ENCODE measurements at places on chromosomes 12 and 14. TPM values are rescaled to one million over a fixed set of nuclear protein-coding genes. Genes with fewer than 3 reads are reported as not detected.

GRCh38 chr12:120138366-120138765 lies 21.8 kb upstream of the RAB35 start:
- peaks cover 41% of the 10 kb centered on the region for H3K36me3 ChIP-seq
- no peak for DNase-seq
- no peak overlapping the region for H3K4me3 ChIP-seq
- no peak overlapping the region for H3K27ac ChIP-seq
- H3K27me3 ChIP-seq = no peaks in the 10 kb centered on the region
- H3K4me1 ChIP-seq = no peaks in the 10 kb centered on the region

DNA sequence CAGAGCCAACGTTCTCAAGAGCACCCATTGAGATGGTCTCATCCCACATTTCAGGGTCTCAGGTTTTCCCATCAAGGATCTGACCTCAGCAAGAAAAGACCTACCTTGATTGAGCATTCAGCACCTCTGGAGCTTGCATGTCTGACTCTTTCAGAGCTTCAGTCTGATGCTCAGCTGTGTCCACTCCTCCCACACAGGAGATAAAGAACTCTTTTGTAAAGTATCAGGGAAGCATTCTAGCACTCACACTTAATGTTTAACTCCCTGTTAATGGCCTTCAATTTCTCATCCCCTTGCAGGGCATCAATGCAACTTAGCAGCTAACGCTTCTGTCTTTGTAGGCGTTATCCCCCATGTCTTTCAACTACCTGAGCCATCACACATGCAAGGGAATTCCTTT lies 124.1 kb downstream of the GALC start:
- H3K27ac ChIP-seq = no peak overlapping the region
- H3K4me3 ChIP-seq = no peak overlapping the region
- no peaks in the 10 kb centered on the region for H3K36me3 ChIP-seq
- H3K4me1 ChIP-seq = peaks cover 13% of the 10 kb centered on the region
- DNase-seq = no peak

DNA sequence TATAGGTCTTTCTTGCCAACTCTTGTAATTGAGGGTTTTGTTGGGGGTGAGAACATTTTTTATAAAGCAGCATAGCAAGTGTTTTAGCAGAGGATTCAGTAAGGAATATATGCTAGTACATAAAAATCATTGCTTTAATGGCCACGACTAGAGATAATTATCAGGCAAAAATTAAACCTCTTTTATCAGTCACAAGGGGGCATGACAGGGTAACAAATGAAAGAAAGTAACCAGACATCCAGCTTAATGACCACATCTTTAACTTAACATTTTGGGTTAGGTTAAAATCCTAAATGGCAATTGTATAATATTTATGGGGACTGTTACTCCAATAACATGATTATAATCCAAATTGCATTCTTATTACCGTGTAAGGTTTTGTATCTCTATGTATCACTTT lies 119.6 kb downstream of the LRRIQ1 start:
- no peak overlapping the region for H3K27ac ChIP-seq
- H3K27me3 ChIP-seq = no peaks in the 10 kb centered on the region
- DNase-seq = no peak
- no peak overlapping the region for H3K4me3 ChIP-seq

DNA sequence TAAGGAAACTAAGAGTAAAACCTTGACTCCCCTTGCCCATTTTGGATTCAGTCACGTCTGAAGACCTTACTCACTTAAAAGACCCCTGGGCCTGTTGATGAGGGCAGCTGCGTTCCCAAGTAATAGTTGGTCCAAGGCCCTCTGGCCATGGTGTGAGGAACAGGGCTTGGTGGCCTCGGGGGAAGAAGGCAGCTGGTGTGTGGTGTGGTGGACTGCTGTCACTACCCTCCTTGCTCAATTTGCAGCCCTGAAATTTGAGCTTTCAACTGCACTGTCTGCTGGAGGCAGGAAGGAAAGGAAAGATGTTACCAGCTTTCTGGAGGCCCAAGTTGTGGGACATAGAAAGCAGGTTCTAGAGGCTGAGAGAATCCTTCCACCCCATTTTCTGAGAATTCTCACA lies 128.2 kb downstream of the SLC38A6 start:
- H3K4me3 ChIP-seq = no peak overlapping the region
- no peak overlapping the region for H3K27ac ChIP-seq
- no peaks in the 10 kb centered on the region for H3K36me3 ChIP-seq
- peaks cover 1% of the 10 kb centered on the region for H3K27me3 ChIP-seq
- no peak for DNase-seq

DNA sequence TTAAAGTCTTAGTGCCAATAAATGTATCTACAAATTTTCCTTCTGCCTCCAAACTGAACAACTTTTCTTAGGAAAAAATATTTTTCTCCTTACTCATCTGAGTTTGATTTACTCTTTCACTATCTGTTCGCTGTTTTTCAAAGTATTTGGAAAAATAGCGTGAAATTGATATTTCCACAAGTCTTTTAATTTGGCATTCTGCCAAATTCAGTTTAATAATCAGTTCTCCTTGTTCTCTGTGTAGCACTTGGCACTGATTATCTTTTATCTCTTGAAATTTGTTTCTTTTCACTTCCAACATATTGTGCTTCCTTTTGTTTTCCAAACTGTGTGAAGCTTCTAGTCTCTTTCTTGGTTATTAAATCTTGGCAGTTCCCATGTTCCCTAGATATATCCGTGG lies 559.8 kb downstream of the RPL10L start:
- H3K27me3 ChIP-seq = no peaks in the 10 kb centered on the region
- DNase-seq = no peak
- no peaks in the 10 kb centered on the region for H3K4me1 ChIP-seq
- no peak overlapping the region for H3K4me3 ChIP-seq
- H3K36me3 ChIP-seq = no peaks in the 10 kb centered on the region

DNA sequence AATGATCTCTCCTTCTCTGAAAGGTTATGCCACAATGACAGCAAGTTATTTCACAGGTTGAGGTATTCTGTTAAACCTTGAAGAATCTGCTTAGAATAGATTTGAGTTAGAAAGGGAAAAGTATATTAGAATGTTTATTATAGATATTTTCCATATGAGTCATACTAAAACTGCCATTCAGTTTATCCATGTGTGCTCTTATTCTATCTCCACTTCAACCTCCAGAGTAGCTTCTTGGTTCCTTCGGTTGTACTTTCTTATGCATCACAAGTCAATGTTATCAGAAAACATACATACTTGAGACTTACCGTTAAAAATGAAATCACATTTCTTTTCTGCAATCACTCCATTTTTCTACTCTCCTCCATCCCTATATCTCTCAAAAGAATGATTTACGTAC lies 197.7 kb downstream of the BCAT1 start:
- peaks cover 11% of the 10 kb centered on the region for H3K27me3 ChIP-seq
- H3K36me3 ChIP-seq = no peaks in the 10 kb centered on the region
- no peak overlapping the region for H3K4me3 ChIP-seq
- H3K27ac ChIP-seq = no peak overlapping the region
- DNase-seq = no peak

DNA sequence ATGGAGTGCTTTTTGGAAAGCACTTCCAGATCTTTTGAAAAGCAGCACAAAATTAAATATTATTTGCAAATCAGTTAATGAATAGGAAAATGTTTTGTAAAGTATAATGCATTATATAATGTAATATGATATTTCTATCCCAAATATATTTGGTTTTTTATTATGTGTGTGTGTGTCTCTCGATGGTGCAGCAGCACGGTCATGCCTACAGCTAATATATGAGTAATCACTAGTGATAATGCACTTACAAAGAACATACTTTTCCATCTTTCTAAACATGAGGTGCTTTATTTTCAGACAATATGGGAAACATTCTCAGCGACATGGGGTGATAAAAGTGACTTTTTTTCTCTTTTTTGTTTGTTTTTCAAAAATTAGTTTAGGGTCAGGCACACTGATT lies 1.3 kb upstream of the EEA1 start:
- H3K4me3 ChIP-seq = peak overlapping the region; percentile 90
- H3K36me3 ChIP-seq = no peaks in the 10 kb centered on the region
- peaks cover 23% of the 10 kb centered on the region for H3K4me1 ChIP-seq
- no peak overlapping the region for H3K27ac ChIP-seq

- no peaks in the 10 kb centered on the region for H3K36me3 ChIP-seq
- H3K4me3 ChIP-seq = no peak overlapping the region
These were observed 5.3 kb downstream of the FGF6 start for GRCh38 chr12:4440187-4440941.

DNA sequence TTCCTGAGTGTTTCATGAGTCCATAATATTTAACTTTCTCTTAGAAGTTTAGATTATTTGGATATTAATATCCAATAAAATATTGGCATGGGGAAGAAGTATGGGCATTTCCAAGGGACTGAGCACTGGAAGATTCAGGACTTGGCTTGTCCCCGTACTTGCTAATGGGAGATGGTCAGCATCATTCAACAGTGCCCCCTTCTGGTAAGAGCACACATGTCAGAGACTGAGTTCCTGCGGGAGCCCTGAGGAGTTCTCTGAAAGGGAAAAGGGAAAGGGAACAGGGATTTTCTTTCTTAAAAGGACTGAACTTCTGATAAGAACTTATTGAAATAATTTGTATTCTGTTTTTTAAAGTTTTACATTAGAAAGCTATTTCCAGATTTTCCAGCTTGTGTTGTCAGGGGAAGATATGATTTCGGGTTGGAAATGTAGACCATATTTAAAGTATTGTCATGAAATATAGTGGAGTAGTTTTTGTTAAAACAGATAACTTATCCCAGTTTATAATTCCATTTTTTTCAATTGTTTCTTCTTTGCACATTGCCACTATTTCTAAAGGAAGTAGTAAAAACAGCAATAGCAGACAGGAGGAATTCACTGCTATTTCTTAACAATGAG lies 59.8 kb upstream of the C12orf71 start:
- H3K27me3 ChIP-seq = no peaks in the 10 kb centered on the region
- no peaks in the 10 kb centered on the region for H3K36me3 ChIP-seq
- H3K4me3 ChIP-seq = no peak overlapping the region
- H3K27ac ChIP-seq = no peak overlapping the region
- peaks cover 10% of the 10 kb centered on the region for H3K4me1 ChIP-seq

GRCh38 chr12:122402264-122402663 lies 20.2 kb downstream of the CLIP1 start:
- peaks cover 47% of the 10 kb centered on the region for H3K4me1 ChIP-seq
- no peak overlapping the region for H3K27ac ChIP-seq
- H3K36me3 ChIP-seq = peaks cover 5% of the 10 kb centered on the region

DNA sequence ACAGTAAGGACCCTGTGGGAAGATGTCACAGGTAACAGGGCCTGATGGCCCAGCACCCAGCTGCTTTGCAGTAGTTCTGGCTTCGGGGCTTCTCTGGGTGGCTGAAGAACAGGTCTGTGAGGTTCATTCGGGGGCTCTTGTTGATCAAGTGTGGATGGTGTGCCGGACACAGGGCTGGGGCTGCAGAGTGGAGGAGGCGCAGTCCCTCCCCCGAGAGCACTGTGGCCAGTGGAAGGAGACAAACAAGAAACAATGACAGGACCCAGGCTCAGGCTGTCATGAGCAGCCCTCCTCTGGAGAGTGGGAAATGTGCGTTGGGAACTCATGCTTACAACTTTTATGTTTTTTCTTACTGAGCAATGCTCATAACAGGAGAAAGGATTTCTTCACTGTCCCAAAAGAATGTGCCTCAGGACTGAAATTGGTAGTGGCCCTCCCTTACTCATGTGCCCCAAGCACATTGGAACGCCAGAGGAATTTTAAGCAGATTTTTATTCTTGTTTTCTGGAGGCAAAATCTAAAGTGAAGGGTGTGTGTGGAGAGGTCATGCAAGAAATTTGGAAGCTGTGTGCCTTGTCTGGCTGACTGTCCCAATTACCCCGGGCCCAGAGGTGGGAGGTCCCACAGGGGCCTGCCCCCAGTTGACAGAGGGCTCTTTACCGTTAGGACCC lies 233.8 kb downstream of the CACNA1C start:
- H3K4me1 ChIP-seq = peaks cover 2% of the 10 kb centered on the region
- DNase-seq = no peak
- peaks cover 22% of the 10 kb centered on the region for H3K27me3 ChIP-seq
- no peaks in the 10 kb centered on the region for H3K36me3 ChIP-seq
- H3K4me3 ChIP-seq = no peak overlapping the region

DNA sequence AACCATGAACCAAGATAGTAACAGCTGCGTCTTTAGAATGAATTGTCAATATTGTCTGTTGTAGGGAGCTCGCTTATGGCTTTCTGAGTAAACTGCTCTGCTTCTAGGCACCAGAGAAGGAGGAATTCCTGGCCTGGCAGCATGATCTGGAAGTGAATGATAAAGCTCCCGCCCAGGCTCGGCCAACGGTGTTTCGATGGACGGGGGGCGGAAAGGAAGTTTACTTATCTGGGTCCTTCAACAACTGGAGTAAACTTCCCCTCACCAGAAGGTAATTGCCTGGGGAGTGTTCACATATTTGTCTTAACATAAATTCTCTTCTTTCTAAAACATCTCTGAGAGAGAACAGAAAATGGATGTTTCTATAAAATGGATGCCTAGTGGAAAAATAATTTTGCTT lies 4.3 kb downstream of the PRKAB1 start:
- H3K27me3 ChIP-seq = no peaks in the 10 kb centered on the region
- DNase-seq = no peak
- H3K4me3 ChIP-seq = no peak overlapping the region
- peaks cover 54% of the 10 kb centered on the region for H3K4me1 ChIP-seq

DNA sequence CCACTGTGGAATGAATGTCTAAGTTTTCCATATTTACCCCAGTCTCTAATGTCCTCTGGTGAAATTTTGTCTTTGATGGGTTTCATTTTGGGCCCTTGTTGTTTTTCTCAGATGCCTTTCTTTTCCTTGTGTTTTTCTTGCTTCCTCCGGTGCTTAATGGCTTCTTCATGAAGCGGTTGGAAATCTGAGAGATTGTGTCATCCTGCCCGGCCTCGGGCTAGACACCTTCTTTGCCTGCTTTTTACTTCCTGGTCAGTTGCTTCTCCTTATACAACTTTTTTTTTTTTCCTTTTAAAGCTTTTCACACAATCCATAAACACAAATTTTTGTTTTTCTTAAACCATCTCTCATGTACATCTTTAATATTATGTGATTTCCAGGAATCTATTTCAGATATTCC lies 7.1 kb downstream of the ETV6 start:
- H3K27me3 ChIP-seq = no peaks in the 10 kb centered on the region
- H3K36me3 ChIP-seq = peaks cover 28% of the 10 kb centered on the region
- no peak overlapping the region for H3K4me3 ChIP-seq

- H3K36me3 ChIP-seq = peaks cover 4% of the 10 kb centered on the region
- DNase-seq = no peak
- H3K4me3 ChIP-seq = no peak overlapping the region
These were observed 44.8 kb upstream of the FRS2 start for GRCh38 chr12:69425417-69425816.

PROX2 gene
- 0.07 TPM for total RNA-seq

PRPF40B gene
- total RNA-seq = 7.7 TPM

CMTM5 gene
- not detected for total RNA-seq

SIX6 gene
- total RNA-seq = not detected

STYK1 gene
- not detected for total RNA-seq

RIPK3 gene
- 7.6 TPM for total RNA-seq

RARG gene
- total RNA-seq = 4.6 TPM

TAS2R14 gene
- total RNA-seq = 0.36 TPM

CNTN1 gene
- not detected for total RNA-seq

JKAMP gene
- 15.6 TPM for total RNA-seq

REM2 gene
- total RNA-seq = 0.69 TPM

KRT2 gene
- total RNA-seq = not detected

ALX1 gene
- not detected for total RNA-seq

CAPZA3 gene
- not detected for total RNA-seq

Measured in activated naive CD4-positive, alpha-beta T cell treated with anti-CD3 and anti-CD28 coated beads for 36 hours (primary cell).